Kasumi-1 (cell line): ENCODE measurements at places on chromosomes 11 and 22.

- peak; percentile 21 for DNase-seq
Measured at GRCh38 chr22:42945736-42946135, 69.2 kb downstream of the PACSIN2 start.

DNA sequence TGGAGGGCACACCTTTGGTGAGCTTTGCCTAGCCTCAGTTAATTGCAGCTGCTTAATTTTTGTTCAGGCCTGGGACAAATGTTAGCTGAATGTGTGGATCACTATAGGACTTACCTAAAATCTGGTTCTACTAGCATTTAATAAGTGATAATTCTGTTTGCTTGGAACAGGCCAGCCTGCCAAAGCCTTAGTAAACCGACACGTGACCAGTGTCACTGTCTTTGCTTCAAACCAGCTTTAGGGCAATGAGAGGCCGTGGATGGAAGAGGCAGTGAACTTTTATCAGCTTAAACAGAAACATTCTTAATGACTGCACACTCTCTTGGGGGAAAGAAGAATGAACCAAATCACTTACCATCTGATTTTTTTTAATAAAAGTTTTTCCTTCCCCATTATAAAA lies 10.8 kb downstream of the PARVA start:
- DNase-seq: no peak

DNA sequence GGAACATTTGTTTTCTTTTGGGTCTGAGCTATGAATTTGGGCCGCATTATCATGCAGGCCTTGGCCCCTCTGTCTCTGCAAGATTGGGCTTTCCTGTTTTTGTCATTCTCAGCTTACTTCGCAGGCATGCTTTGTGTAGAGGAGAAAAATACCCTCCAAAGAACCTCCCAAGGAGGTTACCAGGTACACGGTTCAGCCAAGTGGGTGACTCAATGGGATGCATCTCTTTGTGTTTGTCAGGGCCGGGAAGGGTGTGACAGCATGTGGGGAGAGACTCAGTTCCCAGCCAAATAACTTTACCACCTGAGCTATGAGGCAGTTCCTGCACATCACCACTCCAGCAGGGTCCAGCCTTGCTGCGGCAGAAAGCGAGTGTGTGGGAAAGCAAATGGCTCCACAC lies 47.8 kb upstream of the CLDN5 start:
- no peak for DNase-seq

- DNase-seq: no peak
Measured at GRCh38 chr11:34639545-34639944, 18.7 kb downstream of the EHF start.

DNA sequence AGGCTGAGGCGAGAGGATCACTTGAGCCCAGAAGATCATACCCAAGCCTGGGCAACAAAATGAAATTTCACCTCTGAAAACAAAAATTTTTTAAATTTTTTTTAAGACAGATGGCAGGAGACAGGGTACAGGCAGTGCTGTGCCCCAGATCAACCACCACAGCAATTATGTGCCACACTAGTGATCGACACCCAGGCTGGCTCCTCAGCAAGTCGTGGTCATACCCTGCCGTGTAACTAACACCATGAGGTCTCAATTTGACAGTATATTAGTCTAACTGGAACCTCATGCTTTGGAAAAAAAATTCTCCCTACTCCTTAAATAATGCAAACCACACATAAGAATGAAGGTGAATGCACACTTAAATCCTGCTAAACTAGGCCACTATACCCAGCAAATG lies 8.3 kb downstream of the SF3A1 start:
- no peak for DNase-seq

GRCh38 chr11:61472868-61473267 lies 35.7 kb upstream of the LRRC10B start:
- DNase-seq: no peak

GRCh38 chr11:96272529-96273222 lies 70.3 kb downstream of the MAML2 start:
- no peak for DNase-seq
